Immature natural killer cell (primary cell): ENCODE measurements at places on chromosomes 13 and 19. TPM values are rescaled to one million over a fixed set of nuclear protein-coding genes. Genes with fewer than 3 reads are reported as not detected.

- DNase-seq: no peak
These were observed 1.9 kb downstream of the BTBD2 start for GRCh38 chr19:2013683-2013961.

GRCh38 chr13:36323951-36324566, 22.1 kb downstream of the SPART start:
- DNase-seq: no peak

DNA sequence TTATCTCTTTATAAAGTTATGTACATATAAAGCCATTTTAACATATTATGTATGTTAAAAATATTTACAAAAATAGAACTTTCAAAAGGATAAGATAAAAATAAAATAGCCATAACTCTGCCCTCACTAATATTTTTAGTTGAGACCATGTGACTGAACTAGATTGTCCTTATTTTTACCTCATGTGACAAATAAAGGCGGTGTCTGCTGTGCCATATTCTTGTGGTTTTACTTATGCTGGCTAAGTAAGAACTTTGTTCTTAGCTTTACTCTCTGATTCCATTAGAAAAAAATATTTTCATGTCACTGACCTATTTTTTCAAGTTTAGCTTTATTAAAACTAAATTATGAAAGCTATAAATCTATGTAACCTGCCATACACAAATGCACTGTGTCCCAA, 135.6 kb upstream of the TSC22D1 start:
- DNase-seq: no peak

The ATP8A2 gene
- 0.20 TPM for polyA plus RNA-seq

DNA sequence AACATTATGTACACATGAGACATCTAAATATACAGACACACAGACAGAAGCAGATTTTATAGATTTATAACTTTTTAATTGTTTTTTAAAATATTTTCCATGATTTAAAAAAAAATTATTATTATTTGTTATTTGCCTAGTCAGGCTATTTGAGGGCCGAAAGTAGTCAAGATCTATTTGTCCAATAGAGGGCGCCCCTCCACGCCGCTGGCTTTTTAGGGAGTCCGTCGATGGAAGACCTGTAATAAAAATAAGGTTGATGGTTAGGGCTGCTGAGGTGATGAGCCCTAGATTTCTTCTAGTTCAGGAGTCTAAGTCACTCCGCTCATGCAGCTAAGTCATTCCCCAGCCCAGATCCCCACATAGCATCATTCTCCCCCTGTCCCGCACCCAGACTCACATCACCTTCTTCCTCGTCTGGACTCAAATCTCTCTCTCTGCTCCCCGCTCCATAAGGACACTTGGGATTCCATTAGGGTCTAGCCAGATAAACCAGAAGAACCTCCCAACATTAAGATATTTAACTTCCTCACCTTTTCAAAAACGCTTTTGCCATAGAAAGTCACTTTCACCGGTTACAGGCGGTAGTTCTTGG, 33.9 kb upstream of the CEACAM21 start:
- peak; percentile 73 for DNase-seq

GRCh38 chr13:42820451-42820850, 39.1 kb downstream of the FAM216B start:
- DNase-seq: no peak

DNA sequence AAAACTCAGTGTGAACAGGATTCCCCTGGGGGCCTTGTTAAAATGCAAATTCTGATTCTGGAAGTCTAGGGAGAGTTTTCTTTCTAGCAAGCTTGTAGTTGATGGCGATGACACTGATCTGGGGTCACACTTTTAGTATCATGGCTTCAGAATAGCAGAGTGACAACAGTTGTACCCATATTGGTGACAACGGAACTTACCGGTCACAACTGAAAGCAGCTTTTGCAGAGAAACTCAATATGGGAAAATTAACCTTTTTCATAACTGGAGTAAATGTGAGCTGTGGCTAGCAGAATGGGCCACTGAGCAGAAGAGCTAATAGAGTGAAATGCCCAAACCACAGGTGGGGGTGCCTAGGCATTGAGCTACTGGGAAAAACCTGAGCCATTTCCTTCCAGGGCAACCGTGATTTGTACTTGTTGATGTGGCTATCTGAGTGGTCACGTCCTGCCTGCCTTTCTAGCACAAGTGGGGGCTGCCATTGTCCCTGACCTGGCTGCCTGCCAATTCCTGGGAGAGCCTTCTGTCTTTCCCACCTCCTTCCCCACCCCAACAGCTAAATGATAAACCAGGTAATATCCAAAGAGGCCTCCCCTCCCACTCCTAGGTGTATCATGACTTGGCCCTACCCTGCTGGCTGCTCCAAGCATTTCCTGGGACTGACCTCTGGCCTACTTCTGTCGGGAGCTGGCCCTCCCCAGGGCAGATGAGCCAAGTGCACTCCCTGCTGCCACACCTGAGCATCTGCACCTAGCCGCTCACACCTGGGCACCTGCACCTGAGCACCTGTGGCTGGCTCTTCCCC, 1.7 kb upstream of the SLC10A2 start:
- DNase-seq: no peak

DNA sequence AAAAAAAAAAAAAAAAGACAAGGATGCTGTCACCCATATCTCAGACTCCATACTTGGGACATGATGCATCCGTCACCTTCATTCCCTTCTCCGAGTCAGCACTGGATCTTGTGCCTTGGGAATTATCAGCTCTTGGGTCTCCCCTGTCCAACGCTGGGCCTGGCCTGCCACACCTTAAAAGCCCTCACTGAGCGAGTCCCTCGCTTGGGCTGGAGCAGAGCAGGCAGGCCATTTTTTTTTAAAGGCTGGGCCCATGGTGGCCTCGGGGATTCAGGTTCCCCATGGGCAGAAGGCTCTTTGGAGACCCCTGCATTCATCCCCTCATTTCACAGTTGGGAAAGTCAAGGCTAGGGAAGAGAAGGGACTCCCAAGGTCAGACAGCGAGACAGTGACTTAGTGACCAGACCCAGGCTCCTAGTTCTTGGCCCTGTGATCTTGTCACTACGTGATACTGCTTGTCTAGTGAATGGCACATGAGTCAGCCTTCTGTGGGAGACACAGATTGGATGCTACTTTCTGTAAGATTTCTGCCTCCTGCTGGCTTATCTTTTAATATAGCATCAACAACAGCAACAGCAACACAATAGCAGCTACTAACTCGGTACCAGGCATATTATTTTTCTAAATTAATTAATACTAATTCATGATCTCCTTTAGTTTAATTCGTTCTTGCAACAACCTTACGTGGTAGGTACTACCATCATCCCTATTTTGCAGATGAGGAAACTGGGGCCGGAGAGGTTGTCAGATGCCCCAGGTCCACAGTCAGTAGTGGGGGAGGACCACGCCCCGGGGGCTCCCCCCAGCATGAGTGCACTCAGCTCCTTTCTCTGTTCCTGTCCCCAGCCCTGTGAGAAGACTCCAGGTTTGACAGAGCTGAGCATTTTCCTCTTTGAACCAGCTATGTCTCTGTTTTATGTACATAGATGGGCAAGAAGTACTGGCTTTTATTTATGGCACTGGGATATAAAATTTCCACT, 27.4 kb upstream of the ZNF536 start:
- no peak for DNase-seq

DNA sequence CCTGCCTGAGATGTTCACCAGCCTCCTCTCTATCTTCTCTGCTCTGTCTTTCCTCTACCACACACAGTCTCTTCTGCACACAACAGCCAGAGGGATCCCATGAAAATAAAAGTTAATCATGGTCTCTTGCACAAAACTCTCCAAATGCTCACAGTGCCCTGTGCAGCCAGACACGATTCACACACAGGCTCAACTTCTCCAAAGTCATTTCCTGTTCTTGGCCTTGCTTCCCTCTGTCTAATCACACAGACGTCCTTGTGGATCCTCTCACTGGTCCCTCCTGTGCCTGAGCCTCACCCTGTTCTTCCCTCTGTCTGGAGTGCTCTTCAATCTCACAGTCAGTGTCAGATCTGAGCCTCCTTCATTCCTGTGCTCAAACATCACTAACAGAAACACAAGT, 7.8 kb downstream of the SIGLEC12 start:
- DNase-seq: no peak

The ZNF793 gene
- 3.0 TPM for polyA plus RNA-seq

The TNNT1 gene
- not detected for polyA plus RNA-seq

The WDR87 gene
- not detected for polyA plus RNA-seq

GRCh38 chr19:38683393-38684077, 36.1 kb downstream of the ACTN4 start:
- DNase-seq: peak; percentile 52

DNA sequence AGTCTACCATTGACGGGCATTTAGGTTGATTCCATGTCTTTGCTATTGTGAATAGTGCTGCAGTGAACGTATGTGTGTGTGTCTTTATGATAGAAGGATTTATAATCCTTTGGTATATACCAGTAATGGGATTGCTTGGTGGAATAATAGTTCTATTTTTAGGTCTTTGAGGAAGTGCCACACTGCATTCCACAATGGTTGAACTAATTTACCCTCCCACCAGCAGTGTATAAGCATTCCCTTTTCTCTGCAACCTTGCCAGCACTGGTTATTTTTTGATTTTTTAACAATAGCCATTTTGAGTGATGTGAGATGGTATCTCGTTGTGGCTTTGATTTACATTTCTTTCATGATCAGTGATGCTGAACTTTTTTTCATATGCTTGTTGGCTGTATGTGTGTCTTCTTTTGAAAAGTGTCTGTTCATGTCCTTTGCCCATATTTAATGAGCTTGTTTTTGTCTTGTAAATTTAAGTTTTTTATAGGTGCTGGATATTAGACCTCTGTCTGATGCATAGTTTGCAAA, 37.5 kb downstream of the RFC3 start:
- DNase-seq: no peak

DNA sequence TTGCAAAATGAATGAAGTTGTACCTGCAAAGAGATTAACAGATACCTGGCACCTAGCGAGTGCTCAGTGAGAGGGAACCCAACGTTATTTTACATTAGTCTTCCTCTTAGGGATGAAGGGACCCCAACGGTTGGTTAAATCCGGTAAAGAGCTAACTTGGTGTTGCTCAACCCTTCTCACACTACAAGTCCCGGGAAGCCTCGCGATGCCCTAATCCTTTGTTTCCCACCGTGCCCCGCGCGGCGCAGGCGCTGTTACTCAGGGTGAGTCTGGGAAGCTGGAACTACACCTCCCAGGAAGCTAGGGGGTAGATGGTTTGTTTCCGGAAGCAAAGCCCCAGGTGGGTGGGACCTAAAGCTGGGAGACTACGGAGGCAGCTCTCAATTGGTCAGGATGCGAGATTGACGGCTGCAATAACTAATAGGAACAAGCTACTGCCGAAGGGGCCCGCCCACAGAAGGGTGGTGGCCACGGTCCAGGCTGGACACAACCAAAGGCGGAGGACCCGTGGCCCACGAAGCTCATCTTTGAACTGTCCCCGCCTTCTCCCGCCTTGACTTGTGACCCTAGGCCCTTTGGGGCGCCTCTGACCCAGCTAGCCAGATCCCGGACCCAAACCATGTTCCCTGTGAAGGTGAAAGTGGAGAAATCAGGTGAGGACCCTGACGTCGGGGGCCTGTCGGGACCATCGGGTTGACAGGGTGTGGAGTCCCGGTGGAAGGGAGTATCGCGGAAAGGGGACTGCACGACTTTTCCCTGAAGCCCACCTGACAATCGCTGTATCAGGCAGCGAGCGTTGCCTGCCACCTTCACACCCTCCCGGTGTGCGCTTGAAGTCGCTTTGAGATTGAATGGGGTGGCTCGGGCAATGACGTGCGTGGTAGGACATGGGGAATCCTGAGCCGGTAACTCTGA, at the start of gene LIN37:
TSS of gene LIN37 (plus strand) at position 471 of the 915 bp plus-strand sequence. CDS start at position 620, 149 bp downstream.
- peak; percentile 99 for DNase-seq
